ENCODE measurements at places on chromosomes 2 and 18. TPM values are rescaled to one million over a fixed set of nuclear protein-coding genes. Genes with fewer than 3 reads are reported as not detected.

PPP3R1 gene
- total RNA-seq: 86.1 TPM

FOXD4L1 gene
- total RNA-seq: 0.15 TPM

CLEC4F gene
- total RNA-seq: not detected

DNER gene
- not detected for total RNA-seq

- no peak for DNase-seq
These were observed 281.3 kb downstream of the ZNF804A start for GRCh38 chr2:184879671-184880070.

- DNase-seq: no peak
These were observed 80.8 kb downstream of the RHBDD1 start for GRCh38 chr2:226916669-226917068.

DNA sequence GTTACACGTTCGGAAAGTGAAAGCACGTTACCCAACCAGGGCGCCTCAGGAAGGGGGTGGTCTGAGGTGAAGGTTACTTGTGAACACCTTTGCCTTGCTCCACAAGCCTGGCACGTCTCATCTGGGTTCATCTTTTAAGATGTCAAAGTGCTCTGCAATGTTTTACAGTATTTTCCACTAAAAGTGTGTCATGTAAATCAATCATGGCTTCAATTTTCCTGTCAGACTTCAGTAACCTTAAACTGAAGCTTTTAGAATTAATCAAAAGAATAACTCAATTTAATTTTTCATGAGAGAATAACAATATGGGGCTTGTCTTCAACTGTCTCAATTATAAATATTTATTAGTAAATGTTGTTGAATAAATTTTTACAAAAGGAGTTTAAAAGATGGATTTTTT lies 93.3 kb upstream of the FANCL start:
- no peak for DNase-seq

DNA sequence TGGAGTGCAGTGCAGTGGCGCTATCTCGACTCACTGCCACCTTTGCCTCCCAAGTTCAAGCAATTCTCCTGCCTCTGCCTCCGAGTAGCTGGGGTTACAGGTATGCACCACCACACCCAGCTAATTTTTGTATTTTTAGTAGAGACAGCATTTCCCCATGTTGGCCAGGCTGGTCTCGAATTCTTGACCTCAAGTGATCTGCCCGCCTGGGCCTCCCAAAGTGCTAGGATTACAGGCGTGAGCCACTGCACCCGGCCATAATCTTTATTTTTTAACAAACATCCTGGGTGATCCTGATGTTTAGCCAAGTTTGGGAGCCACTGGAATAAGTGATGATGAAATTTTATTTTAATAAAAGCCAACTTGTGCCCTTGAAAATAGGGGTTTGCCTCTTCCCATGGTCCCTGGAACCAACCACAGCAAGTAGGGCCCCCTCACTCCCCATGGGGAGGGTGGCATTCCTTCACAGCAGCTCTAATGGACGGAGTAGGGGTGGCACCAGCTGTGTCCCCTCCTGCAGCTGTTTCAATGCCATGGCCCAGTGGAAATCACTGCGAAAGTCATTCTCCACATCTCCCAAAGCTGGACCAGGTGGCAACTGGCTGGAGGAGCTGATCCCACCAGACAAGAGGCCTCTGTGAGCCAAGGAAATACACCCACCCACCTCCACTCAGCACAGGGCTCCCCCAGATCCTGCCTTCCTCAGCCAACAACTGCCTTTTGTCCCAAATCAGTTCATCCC lies 194.8 kb downstream of the ZFP36L2 start:
- DNase-seq: no peak

DNA sequence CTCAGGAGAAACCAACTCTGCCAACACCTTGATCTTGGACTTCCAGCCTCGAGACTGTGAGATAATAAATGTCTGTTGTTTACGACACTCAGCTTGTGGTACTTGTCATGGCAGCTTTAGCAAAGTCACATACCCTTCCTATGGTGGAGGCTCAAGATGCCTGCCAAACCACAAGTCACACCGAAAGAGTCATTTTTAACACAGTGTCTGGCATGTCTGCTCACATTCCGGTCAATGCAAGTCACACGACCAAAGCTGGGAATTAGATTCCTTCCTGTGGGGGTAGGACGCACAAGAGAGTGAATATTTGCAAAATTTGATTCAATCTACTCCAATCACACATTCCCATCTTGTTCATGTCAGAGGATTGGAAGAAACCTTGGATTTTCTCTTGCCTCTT lies 24.6 kb downstream of the KCNE4 start:
- DNase-seq: no peak

DNA sequence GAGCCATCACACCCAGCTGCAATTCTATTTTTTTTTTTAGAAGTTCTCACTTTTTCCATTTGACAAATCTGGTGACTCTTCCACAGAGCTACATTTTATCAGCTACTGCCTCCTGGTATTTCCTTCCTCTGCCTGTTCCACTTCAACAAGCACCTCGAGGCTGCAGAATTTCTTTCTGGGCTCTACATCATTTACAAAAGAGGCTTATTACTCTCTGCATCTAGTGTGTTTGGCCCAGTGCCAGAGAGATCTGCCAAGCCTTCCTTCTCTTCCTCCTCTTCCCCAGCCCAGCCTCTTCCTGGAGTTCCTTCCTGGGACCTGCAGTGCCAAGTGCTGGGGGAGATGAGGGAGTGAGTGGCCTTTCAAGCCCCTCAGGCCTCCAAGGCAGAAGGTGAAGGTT lies 119.6 kb upstream of the ITGA6 start:
- DNase-seq: no peak

DNA sequence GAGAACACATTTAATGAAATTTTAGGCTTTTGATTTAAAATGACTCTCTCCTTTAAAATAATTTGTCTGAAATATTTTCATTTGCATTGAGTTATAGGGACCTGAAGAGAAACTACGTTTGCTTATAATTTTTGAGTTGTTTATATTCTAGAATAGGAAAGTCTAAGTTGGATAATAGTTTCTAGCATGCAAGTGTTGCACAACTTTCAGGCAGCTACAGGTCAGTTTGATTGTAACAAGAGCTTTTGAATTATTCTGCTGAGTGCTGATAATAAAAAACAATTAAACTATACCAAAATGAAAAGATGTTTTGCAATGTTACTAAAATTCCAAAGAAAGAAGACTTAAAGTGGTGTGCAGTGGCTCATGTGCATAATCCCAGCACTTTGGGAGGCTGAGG lies 71.0 kb downstream of the PDE1A start:
- DNase-seq: no peak

- no peak for DNase-seq
These were observed 70.1 kb upstream of the BZW1 start for GRCh38 chr2:200741468-200742202.

GRCh38 chr18:43692099-43692690 lies 414.9 kb upstream of the SYT4 start:
- DNase-seq: no peak

DNA sequence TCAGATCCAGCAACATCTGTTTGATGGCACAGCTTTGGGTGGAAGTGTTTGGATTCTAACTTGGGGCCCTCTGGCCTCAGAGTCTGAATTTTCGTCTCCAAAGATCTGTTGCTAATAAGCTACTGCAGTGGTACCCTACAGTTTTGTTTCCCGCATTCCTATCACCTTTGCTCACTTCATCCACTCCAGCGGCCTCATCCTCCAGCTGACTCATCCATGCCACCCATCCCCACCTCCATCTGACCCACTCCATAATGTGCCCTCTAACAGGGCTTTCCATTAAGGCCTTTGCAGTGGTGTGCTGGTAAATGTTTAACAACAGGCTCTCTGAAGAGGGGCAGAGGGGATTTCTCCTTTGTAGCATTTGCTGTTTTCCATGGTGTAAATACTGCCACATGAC lies 225.5 kb downstream of the TGIF1 start:
- no peak for DNase-seq

DNA sequence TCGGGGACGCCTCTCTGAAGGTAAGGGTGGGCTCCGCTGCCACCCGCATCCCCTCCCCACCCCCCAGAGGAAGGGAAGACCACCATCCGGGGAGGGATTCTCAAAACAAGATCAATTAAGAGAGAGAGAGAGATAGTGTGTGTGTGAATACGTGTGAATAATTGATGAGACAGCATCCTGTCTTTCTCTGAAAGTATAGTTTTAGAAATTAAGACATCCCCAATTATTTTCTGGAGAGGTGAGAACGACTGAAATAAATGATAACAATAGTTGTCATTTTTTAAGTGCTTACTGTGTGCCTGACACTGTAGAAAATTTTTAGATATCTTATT lies 751 bp downstream of the IL18R1 start:
- DNase-seq: no peak

GRCh38 chr2:7427293-7428060 lies 510.3 kb downstream of the RNF144A start:
- no peak for DNase-seq

GRCh38 chr2:39778233-39778632 lies 825 bp downstream of the THUMPD2 start:
- no peak for DNase-seq

DNA sequence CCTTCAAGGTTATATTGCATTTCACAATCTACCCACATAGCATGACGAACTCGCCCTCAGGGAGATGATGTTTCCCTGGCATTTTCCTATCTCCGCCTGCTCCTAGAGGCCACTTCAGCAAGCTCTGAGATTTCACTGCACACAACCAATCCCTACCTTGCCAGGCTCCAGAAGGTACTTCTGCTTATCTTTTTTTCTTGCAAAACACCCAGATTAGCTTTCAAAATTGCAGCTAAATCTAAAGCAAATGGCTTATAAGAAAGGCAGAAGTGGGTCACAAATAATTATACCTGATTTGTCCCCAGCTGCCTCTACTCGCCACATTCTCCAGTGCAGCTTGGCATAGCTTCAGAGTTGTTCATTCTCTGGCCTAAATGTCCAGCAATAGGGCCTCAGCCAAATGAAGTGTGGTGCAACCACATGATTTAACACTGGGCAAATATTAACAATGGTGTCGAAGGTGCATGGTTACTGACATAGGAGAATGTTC lies 32.4 kb upstream of the MRPL19 start:
- DNase-seq: no peak

DNA sequence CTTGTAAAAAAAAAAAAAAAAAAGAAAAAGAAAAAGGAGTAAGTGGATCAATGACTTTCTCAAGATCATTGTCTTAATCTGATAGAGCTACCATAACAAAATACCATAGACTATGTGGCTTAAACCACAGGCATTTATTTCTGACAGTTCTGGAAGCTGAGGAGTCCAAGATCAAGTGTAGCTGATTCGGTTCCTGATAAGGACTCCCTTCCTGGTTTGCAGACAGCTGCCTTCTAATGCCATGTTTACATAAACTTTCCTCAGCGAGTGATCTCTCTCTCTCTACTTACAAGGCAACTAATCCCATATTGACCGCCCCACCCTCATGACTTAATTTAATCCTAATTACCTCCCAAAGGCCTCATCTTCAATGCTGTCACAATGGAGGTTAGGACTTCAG lies 36.5 kb upstream of the SIX2 start:
- DNase-seq: no peak

- no peak for DNase-seq
These were observed 54.9 kb upstream of the MYO3B start for GRCh38 chr2:170122883-170123547.
